NCI-H748 treated with DMSO at 0.1 percent for 48 hours (cell line): ENCODE measurements at places on chromosomes 2 and 18.

DNA sequence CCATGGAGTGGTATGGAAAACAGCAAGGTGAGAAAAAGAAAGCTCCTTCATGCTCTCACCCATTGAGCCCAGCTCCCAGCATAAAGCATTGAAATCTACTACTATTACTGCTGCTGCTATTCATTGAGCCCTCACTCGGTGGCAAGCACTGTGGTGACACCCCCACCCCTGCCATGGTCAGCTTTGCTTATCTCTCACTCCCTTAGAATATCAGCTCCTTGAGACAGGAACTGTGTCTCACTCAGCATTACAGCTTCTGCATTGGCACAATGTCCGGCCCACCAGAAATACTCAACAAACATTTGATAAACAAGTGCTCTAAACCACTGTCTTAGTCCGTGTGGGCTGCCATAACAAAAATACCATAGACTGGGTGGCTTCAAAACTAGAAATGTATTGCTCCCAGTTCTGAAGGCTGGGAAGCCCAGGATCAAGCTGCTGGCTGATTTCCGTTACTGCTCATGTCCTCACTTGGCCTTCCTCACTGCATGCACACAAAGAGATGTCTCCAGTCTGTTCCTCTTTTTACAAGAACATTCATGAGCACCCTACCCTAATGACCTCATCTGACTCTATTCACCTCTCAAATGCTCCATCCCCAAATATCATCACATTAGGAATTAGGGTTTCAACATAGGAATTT is 116.3 kb downstream of the ZBTB7C start:
- DNase-seq: no peak

GRCh38 chr2:120525056-120526046 is 179.4 kb downstream of the INHBB start:
- peak; percentile 5 for DNase-seq

- no peak for DNase-seq
Measured at GRCh38 chr2:154403242-154403790, 295.2 kb upstream of the KCNJ3 start.

- DNase-seq: no peak
Measured at GRCh38 chr2:23286758-23287704, 97.9 kb upstream of the KLHL29 start.

DNA sequence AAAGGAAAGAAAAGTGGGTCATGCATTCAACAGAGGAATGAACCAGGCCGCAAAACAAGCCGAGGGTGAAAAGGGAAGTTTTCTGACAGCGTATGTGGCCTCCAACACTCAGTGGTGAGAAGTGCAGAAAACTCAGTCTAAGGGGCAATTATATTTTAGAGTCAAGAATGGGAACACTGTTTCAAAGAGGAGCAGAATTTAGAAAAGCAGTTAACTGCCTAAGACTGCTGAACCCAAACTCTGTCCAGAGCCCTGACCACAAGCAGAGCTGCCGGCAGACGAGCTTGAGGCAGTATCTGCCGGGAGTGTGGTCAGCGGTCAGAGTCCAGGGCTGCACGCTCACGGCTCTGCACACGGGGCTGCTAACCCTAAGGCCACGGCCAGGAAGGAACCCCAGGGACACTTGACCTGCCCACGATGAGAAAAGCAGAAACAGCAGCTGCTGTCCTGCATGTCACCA is 347.0 kb upstream of the ID2 start:
- no peak for DNase-seq

- no peak for DNase-seq
Measured at GRCh38 chr2:230052299-230052698, 16.4 kb downstream of the SLC16A14 start.

GRCh38 chr2:66696886-66697285 is 262.0 kb downstream of the MEIS1 start:
- no peak for DNase-seq

DNA sequence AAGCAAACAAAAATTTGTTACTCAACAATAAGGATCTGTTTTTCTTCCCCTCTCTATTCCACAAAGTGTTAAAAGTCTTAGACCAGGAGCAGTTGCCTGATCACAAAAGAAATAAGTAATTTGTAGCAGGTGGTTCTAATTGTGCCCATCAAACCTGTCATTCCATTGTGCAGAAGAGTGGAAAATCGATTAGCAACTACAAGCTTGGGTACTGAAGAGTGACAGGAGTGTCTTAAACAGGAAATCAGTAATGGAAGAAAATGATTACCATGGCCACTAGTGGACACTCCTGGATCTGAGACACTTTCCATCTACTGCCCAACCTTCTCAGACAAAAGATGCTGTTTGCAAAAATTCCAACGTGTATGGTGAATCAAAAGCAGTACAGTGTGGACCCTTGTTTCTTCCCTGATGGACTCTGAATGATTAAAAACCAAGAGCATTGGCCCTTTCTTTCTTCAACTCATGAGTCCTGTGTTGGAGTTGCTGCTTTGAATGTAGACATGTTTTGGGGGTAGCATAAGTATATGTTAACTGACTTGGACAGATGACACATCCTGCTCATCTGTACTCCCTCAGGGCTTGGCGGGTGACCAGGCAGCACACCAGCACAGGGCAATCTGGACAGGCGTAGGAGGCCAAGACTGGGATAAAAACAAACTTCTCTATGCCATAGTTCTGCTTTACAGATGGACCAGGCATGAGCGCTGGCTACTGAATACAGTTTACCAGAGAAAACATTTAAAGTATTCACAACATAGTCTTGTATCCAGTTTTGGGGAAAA is 51.9 kb downstream of the PLA2R1 start:
- peak; percentile 15 for DNase-seq

GRCh38 chr2:11788461-11789124 is 42.2 kb downstream of the LPIN1 start:
- no peak for DNase-seq

DNA sequence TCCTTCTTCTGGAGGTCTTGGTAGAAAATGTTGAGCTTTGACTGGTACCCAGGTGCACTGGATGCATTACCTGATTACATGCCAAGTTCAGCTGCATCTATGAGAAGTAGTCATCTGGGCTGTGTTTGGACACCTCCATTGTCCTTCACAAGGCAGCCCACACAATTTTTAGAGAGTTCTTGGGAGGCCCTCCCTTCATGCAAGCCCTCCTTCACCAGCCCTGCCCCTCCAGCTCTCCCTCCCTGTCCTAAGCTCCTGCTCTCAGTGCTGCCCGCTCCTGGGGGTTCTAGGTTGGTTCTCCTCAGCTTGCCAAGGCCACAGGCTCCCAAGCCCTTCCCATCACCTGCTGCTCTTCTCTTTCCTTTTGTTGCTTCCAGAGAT is 148.7 kb downstream of the DYSF start:
- DNase-seq: no peak

DNA sequence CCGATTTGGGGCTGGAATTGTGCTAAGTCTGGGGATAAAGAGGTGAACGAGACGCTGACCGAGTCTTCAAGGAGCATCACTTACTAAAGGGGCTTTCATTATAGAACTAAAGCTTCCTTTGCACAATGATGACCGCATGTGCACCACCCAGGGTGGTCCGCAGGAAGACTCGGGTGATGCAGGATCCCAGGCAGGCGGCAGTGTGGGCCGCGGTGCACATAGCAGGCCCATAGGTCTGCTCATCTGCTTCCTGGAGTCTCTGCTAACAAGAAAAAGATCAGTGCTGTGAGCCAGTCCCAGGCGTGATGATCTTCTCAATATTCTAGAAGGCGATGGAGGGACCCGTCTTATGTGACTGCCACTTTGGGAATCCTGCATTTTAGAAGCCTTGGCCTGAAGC is 122.8 kb downstream of the PXDN start:
- DNase-seq: no peak

- DNase-seq: no peak
Measured at GRCh38 chr2:172345956-172346555, 81.3 kb upstream of the ITGA6 start.

GRCh38 chr18:70417847-70418246 is 129.0 kb downstream of the SOCS6 start:
- DNase-seq: peak; percentile 83

DNA sequence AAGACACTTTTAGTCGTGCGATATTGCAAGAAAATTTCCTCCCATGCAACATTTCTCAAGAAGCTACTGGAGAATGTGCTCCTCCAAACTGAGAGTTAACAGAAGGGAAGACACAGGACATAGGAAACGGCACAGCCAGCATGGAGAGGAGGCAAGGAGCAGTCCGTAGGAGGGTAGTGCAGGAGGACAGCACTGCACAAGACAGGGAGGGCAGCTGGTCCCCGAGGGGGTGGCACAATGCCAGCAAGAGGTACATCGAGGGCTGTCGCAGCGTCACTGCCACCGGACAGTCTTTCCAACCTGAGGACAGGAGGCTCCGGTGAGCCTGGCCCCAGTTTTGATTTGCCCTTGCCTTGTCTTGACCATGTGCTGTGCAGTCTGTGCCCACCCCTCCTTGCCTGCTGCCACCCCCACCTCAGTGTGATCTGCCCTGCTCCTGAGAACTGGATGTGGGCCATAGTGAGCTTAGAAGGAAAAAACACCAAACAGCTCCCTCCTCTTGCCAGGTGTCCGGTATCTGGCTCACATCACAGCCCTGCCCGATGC is 81.6 kb upstream of the LAPTM4A start:
- DNase-seq: no peak

DNA sequence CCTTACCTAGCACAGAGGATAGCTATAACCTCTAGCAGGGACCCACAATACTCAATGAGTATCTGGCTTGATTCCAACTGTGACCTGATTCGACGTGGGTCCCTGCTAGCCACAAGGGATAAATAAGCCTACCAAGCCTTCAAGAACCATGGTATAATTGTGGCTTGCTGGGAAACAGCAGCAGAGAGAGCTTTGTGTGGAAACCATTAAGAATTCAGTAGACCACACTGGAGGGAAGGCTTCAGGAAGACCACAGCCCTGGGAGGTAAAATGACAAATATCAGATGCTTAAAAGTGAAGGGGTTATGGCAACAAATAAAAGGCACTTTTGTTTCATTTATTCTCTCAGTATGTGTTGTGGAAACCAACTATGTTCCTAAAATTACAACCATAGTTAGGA is 82.6 kb upstream of the WIPF1 start:
- DNase-seq: no peak

DNA sequence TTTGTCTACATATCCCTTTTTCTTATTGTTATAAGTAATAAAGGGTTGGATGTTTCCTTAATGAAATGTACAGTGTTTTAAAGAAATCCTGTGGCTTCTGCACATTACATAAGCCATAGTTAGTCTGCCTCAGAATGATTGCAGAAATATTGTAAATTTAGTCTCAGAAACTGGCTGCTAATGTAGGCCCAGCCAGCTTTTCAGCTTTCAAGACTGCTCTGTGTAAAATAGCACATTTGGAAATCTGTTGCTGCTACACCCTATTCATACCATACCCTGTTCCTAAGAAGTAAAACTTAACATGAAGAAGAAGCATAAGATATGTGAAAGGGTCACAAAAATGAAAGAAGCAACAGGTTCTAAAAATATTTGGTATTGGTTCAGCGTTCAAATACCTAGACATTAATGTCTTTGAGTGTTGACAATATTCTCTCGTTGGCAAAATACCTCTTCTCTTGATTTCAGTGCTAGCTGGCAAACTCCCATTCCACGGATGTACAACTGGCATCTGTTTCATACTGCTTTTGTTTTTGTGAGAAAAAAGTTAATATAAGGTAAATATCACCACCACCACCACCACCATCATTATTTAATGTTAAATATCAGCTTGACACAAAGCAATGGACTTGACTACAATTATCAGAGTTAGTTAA is 19.2 kb upstream of the NCKAP1 start:
- no peak for DNase-seq

- peak; percentile 72 for DNase-seq
Measured at GRCh38 chr2:182866461-182867406, at the start of gene FRZB. FRZB (minus strand) TSS chr2:182866637; CDS start chr2:182866552, 85 bp downstream.

GRCh38 chr2:122899614-122900013 is 1125.5 kb upstream of the CNTNAP5 start:
- DNase-seq: no peak

DNA sequence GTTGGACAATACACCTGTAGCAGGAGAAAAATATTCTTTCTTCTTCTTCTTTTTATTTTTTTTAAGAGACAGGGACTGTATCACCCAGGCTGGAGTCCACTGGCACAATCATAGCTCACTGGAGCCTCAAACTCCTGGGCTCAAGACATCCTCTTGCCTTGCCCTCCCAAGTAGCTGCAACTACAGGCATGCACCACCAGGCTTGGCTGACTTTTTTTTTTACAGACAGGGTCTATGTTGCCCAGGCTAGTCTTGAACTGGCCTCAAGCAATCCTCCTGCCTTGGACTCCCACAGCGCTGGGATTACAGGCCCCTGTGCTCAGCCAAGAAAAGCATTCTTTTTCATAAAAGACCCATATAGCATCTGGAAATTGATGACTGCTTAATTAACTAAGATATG is 17.1 kb upstream of the ARHGAP28 start:
- no peak for DNase-seq

DNA sequence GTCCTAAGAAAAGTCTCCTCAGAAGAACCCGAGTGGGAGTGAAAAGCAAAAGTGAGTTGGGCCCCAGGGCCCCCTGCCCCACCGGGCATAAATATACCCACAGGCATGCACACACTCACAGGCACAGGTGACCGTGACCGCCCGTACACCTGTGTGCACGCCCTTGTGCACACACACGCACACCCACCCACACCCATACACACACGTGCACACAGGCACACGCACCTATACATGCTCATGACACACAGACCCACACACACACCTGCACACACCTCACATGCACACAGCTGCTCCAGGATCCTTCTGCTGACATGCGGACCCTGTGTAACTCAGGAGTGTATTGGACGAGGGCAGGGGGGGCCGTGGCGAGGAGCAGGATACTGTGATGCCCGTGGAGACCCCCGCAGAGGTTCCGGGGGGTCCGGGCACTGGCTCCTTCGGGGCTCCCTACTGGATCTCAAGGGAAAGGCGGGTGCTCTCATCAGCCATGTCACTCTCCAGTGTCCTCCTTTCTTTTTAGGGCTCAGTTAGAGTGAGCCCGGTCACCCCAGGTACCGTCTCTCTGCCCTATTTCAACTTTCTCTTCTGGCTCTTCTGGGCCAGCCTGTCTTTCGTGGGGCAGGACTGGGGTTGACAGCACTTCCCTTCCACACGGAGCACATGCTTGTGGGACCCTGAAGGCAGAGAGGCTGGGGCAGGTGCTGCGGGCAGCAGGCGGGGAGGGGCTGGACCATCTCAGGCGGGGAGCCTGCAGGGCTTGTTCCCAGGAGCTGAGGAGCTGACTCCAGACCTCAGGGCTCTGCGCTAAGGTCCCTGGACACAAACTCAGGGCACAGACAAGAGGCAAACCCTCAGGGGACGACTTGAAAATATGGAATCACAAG is 48.5 kb downstream of the TPO start:
- DNase-seq: no peak

GRCh38 chr2:20235655-20236305 is 10.8 kb upstream of the SDC1 start:
- no peak for DNase-seq
